ENCODE measurements at places on chromosomes 16 and 17.

GRCh38 chr17:21301593-21302550 is 17.4 kb downstream of the MAP2K3 start:
- DNase-seq, result no peak

- DNase-seq, result no peak
Measured at GRCh38 chr16:48978501-48978900, 303.1 kb downstream of the CBLN1 start.

- DNase-seq, result no peak
Measured at GRCh38 chr16:55333684-55334083, 9.7 kb downstream of the IRX6 start.

DNA sequence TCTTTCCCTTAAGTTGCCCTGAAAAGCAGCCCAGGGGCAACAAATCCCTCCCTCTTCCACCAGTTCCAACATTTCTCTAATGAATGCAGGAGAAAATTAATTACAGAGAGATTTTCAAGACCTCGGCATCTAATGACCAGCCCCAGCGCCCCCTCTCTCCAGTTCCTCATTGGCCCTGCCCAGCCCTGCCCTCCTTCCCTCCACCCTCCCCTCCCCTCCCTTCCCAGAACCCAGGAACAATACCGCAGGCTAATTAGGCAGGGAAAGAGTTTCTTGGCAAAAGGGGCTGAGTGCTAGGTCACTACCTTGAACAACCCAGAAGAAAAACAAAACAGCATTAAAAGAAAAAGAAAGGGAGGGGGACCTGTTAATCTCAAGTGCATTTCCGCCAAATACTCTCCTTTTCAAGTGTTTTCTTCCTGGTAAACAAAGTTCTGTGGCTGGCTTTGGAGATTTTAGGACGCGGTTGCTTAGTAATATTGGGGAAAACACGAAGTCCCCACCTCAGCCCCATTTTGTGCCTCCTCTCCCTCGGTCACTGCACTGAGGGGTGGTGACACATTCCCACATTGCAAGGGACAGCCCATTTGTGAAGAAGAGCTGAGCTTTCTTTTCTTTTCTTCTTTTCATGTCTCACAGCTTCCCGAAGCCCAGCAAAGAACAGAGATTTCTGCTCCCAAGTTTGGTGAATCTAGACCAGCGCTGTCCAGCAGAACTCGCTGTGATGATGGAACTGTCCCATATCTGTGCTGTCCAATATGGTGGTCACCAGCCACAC is 215.4 kb downstream of the SOX9 start:
- no peak for DNase-seq

GRCh38 chr17:1515640-1516387 is 598 bp downstream of the INPP5K start:
- DNase-seq, result peak; percentile 44

DNA sequence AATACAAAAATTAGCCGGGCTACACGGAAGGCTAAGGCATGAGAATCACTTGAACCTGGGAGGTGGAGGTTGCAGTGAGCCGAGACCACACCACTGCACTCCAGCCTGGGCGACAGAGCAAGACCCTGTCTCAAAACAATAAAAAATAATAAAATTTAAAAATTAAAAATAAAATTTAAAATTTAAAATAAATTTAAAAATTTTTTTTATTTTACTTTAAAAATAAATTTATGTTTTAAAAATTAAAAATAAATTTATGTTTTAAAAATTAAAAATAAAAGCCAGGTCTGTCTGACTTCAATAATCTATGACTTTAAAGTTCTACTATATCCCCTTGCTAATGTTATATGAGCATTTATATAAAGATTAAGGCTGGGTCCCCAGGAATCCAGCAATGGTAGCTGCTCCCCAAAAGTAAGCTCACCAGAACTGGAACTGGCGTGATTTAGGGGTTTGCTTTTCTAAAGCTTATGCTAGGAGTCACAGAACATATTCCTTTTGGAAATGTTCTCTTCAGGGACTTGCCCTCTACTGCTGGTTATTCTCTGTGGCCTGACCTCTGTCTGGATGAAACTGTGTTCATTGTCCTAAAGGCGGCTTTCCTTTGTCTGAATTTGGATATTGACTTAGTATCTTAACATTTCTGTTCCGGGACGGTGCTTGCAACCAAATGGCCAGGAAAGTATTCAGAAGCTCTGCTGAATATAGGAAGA is 140.2 kb upstream of the NOL11 start:
- DNase-seq, result no peak

DNA sequence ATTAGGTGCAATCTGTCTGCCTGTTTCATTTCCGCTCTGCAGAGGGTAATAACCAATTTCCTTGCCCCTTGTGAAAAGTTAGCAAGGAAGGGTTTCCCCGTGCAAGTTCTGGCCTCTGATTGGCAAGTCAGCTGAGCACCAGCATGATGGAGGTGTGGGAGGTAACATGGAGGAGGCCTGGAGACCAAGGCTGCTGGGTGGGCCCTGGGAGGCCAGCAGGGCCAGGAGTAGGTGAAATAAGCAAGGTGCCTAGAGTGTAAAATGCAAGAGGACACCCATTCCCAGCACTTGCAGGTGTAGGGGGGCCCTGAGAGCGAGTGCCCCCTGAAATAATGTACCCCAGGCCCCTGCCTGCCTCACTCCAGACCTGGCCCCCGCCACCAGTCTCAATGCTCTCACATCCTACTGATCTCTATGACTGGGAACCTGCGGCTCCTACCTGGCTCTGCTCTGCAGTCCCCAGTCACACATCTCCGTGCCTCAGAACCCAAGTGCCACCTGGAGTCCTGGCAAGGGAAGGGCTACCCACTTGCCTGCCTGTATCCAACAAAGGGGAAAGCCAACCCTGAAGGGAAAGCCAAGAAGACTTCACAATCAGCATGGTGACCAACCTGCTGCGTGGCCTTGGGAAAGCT is 116.2 kb downstream of the C16orf78 start:
- no peak for DNase-seq

DNA sequence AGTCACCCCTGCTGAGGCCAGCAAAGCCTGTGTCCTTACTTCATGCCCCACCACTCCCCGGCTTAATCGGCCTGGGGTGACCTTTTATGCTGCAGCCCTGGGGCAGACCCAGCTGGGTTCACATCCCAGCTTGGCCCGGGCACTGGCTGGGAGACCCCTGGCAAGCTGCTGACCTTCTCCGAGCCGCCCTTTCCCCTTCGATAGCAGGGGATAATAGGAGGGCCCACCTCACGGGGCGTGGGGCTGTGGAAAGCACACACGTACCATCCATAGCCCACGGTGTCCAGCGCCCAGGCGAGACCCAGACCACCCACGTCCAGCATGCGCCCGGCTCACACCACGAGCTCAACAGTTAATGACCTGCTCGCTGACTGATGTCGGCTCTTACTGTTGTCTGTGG is 26.8 kb downstream of the TBC1D16 start:
- DNase-seq, result no peak

DNA sequence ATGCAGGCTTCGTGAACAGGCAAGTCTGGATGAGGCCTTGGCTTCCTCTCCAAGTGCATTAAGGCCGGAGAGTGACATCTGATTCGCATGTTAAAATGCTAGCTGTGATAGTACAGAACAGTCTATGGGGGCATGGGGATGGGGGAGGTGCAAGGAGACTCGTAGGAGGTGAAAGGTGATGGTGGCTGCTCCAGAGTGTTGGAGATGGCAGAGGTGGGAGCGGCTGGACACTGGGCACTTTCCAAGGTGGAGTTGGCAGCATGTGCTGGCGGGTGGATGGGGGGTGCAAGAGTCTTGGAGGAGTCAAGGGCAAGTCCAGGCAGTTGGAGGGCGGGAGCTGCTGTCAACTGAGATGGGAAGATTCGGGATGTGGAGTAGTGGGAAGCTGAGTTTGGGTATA is 350.9 kb upstream of the TNRC6C start:
- no peak for DNase-seq

DNA sequence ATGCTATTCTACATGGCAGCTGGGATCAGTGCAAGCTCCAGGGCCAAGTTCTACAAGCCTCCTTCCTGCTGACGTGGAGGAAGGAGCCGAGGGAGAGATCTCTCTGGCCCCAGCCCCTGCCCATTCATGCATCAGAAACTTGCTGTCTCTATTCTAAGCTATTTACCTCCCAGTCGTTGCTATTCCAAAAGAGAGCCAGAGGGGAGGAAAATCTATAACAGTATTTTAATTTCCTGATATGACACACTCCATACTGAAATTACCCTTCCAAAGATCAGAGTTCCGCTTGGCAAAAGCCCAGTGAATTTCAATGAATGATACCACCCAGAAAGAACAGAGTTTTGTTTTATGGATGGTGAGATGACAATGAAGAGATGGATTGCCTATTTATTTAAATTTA is 133.4 kb downstream of the GRIN2A start:
- no peak for DNase-seq

DNA sequence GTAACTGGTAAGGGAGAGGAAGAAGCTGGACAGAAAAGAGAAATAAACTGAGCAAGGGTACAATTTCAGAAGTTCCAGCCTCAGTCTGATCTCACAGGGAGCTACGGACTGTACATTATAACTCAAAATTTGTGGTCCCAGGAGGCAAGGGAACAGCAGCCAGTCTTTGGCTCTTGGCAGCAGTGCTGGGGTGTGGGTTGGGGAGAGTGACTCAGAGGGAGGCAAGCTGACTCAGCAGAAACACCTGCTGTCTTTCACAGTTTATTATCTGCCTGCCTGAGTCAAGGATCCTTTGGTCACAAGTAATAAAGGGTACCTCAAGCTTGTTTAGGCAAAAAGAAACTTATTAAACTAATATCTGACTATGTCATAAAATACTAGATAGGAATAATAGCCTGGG is 73.5 kb upstream of the KIF2B start:
- DNase-seq, result no peak

Measured in activated CD4-positive, alpha-beta T cell treated with anti-CD3 and anti-CD28 coated beads, Interleukin-2, amount 50 U/mL, for 1 hour (primary cell).